Muscle of back (tissue), 13 donors: ENCODE measurements at places on chromosomes 1 and 21.

- peak; percentile 55 for DNase-seq
Measured at GRCh38 chr1:26744075-26744959, 43.4 kb upstream of the PIGV start.

GRCh38 chr1:237470712-237471338 lies 419.9 kb downstream of the ZP4 start:
- no peak for DNase-seq

GRCh38 chr1:38120552-38121230 lies 74.1 kb upstream of the POU3F1 start:
- DNase-seq, result no peak

- DNase-seq, result no peak
Measured at GRCh38 chr1:161187311-161187710, 10.0 kb upstream of the B4GALT3 start.

GRCh38 chr1:184023171-184023570 lies 14.4 kb downstream of the COLGALT2 start:
- DNase-seq, result no peak

DNA sequence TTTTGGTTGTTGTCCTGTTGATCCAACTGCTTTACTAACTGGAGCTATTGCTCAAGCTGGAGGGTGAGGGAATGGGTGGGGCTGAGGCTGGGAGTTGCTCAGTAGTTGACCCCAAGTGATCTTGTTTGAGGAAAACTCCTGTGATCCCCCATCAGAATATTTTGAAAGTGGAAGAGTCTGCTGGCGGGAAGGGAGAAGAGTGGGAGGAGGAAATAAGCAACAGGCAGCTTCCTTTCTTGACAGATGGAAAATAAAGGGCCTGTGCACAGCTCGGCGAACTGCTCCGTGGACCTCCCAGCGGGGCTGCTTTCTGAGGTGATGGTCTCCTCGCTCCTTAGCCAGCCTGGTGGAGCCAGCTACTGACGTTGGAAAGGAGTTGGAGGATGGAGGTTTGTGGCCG lies 199.1 kb upstream of the LMO4 start:
- DNase-seq, result peak; percentile 63

DNA sequence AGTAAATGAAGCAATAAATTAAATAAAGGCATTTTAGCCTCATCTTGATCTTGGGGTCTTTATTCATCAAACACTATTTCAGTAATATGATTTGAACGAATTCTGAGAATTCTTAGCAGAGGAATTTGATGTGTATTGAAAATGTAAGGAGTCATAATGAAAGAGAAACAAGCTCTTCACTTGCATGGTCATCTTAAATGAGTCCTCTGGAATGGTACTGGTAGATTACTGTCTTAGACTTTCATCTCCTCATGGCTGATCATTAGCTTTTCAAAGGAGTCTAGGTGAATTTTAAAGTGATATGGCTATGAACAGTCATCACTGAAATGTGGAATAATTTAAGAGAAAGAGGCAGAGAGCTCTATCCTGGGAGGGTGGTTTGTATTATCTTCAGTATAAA lies 30.0 kb downstream of the PRRC2C start:
- DNase-seq, result no peak

DNA sequence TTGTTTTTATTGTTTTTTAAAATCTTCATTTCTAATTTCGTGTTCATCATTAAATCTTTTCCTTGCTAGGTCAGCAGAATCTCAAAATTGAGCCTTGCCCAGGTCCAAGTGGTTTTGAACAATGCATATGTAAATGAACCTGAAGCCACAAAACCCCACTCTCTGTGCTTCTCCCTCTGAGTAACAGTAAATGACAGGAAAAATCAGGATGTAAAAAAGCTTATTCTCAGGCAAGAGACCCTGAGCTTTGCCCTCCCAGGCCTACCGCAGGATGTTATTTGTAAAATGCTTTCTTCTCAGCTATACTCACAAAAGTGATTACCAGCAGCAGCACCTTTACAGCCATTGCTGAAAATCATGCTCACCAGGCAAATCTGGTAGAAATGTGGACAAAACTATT lies 47.6 kb downstream of the TYW3 start:
- no peak for DNase-seq

- DNase-seq, result peak; percentile 84
Measured at GRCh38 chr1:230067419-230067870, 407 bp downstream of the GALNT2 start.

DNA sequence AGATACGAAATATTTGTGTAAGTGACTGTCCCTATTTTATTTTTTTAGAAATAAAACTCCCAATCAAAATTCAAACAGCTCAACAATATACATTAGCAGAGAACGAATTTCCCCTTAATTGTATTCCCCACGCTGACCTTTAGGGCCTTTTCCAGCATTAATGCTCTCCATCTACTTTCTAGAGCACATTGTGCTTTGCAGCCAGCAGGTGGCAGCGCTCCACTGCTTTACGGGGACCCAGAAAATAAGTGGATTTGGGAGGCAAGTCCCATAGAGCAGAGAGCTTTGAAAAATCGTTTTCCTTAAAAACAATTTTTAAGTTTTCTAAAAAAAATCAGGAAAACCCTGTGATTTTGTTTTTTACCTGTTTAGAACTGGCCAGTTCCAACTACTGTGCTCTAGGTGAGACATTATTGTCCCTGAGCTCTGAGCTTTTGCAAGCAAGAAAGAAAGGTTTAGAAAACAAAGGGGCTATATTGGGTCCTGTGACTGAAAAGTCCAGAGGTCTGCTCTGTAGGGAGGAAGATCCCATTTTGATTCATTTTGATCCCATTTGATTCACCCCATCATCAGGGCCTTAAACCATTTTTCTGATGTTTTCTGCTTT lies 144.4 kb upstream of the ZNF644 start:
- DNase-seq, result peak; percentile 83

- DNase-seq, result no peak
Measured at GRCh38 chr1:186112280-186112679, 262.8 kb downstream of the TPR start.

DNA sequence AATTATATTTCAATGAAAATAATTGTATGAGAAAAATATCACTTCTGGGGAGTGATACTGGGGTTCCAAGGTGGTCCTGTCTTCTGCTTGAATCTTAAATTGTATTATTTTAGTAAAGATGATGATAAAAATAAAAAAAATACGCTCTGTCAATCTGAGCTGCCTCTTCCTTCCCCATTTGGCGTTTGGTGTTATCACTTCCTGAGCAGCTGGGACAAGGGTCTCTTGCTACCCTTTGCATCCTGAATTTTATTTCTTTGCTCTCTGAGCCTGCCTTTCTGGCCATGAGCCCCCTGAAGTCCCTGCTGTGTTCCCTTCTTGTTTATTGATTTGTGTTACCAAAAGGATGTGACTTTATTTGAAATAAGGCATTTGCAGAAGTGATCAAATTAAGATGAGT lies 111.0 kb downstream of the KCNJ6 start:
- DNase-seq, result no peak

DNA sequence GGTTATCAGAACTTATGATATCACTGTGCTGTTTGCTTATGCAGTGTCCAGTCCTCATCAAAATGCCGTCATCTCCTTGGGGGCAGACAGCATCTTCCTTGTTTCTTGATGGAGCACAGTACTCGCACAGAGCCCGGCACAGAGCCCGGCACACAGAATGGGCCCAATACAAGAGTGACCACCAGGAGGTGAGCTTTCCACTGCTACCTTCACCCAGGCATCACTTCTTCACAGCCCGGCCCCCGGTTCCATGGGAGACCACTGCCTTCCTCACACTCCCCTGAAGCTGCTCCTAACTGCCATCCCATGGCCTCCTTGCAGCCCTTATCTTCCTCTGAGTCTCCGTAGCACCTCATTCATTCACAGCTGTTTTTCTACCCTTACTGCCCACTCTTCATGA lies 94.0 kb downstream of the TNR start:
- DNase-seq, result no peak

DNA sequence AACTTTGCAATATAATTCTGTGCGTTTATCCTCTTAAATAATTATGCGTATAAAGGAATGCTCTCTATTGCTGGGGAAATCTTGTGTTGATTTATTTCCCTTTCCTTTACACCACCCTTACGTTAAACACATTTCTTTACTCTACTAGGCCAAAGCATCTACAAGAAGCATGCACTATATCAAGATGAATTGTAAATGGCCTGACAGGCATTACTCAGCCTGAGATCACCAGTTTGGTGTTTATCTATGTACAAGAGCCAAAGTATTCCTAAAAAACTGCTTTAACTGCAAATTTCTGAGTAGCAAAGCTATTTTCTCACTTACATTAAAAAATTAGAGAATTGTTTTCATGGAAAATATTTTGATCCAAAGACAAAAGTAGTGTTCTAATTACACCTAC lies 114.8 kb downstream of the TYW3 start:
- no peak for DNase-seq

DNA sequence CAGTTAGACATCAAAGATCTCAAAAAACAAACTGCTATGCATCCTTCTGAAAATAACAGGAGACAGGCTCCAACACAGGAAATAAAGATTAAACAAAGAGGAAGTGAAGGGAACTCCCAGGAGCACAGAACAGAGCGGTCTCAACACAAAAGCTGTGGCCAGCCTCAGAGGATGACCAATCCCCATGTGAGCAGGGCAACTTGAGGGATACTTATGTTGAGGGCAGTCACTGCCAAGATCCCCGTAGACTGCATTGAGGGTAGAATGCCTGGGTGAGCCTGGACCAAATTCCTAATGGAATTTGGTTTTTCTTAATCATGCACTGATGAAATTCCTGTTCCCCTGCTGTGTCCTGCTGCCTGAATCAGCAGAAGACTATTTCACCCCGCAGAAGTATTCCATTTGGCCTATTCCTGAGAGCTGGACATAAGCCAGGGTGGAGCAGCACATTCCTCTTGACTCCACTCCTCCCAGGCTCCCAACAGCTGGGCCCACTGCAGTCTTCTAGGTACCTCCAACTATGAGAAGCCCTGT lies 49.0 kb downstream of the JAK1 start:
- peak; percentile 41 for DNase-seq

DNA sequence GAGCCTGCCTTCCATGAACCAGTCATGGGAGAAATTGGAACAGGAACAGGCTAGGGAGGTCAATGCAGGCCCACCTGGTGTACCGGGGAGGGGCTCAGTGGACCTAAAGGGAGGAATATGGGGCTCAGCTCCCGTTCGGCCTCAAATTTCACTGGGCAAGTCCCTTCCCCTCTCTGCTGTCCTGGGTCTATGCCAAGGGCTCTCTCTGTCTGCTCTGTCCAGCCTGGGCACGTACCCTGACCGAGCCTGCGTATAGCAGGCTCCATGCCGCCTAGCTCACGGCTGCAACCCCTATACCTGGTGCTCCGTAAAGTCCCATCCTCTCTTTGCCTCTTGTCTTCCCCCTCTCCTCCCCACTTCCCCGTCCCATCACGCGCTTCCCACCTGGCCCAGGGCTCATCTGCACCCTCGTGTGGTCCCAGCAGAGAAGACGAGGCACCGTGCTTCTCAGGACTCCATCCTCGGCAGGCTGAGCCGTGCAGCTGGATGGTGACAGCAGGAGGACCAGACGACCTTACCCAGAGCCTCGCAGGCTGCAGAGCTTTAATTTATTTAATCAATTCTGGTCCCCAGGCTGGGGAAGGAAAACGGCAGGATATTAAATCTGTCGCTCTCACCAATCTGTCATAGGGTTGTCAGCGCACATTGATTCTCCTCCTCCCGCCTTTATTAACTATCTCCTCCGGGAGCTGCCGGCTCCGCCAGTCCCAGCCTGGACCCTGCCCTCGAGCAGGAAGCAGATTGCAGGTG lies 25.0 kb upstream of the DISP3 start:
- DNase-seq, result no peak

DNA sequence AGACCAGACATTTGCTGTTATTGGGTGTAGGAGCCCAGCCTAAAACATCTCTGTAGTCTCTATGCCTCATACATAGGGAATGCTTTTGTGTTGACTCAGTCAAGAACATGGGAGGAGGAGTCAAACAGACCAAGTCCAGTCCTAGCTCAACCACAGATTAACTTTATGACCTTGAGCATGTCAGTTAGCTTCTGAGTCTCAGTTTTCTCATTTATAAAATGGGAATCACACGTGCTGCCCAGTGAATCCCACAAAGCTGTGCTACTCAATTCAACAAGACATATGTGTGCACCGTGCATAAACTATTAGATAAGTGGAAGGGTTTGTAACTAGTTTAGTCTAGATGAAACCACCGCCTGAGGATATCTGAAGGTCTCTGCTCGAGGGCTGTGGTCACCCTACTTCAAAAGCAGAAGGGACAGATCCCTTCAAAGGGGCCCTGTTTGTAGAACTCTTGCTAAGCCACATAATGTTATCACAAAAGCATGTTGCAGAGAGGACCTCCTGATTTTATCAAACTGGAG lies 109.5 kb upstream of the NFIA start:
- DNase-seq, result no peak

- no peak for DNase-seq
Measured at GRCh38 chr1:239891621-239892358, 199.9 kb upstream of the FMN2 start.

DNA sequence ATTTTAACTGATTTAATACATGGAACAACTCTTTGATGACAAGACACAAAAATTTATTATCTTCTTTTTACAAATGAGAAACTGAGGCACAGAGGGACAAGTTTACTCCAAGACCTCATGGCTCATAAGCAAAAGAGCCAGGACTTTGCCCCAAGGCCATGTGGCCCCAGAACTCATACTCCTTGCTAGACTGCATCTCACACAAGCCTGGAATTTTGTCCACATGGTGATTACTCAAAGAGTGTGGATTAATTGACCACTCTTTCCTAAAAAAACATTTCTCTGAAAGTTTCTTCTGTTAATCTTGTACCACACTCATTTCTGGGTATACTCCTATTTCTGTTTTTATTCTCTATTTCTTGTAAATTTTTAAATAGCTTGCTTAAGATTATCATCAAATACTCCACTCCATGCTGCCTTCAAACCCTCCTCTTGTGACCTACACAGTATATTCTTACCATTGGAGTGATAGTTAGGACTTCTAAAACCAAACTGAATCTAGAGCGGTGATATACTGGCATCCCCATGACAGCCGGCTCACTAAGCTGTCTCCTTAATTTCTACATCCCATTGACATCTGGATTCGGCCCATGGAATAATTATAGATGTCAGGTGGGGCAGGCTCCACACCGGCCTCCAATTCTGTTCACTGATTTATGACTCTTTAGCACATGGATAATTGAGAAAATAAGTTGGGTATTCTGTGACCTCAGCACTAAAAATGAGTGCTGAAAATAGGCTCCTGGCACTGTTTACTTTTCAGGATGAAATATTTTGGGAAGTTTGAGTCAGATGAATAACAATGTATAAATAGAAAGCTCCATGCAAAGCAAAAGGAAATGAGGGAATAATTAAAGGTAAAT lies 16.1 kb downstream of the RGS4 start:
- no peak for DNase-seq

- no peak for DNase-seq
Measured at GRCh38 chr21:41769111-41769510, 2.3 kb upstream of the RIPK4 start.

DNA sequence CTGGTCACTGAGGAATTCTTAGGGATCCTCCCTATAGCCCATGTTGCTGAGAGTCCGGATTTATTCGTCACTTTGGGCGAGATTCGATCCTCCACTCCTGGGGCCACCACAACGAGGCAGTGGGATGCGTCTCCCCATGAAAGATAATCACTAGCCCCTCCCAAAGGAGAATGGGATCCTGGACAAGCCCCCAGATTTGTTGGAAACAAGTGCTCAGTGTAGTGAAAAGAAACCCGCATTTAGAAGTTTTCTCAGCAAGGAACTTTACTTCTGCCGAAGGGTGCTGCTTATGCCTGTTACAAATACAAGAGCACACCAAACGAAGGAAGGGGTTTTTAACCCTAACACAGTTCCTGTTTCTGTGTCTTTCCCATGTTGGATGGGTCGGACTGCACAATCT lies 83.3 kb downstream of the ZFYVE9 start:
- DNase-seq, result peak; percentile 5
